HTR-8/SVneo (cell line): ENCODE measurements at places on chromosomes 2 and 18.
A peak's percentile ranks its signal among the peaks of the same experiment; 100 is the strongest.

- DNase-seq = peak; percentile 69
Observed at GRCh38 chr2:26284132-26284531, 39.4 kb downstream of the HADHB start.

DNA sequence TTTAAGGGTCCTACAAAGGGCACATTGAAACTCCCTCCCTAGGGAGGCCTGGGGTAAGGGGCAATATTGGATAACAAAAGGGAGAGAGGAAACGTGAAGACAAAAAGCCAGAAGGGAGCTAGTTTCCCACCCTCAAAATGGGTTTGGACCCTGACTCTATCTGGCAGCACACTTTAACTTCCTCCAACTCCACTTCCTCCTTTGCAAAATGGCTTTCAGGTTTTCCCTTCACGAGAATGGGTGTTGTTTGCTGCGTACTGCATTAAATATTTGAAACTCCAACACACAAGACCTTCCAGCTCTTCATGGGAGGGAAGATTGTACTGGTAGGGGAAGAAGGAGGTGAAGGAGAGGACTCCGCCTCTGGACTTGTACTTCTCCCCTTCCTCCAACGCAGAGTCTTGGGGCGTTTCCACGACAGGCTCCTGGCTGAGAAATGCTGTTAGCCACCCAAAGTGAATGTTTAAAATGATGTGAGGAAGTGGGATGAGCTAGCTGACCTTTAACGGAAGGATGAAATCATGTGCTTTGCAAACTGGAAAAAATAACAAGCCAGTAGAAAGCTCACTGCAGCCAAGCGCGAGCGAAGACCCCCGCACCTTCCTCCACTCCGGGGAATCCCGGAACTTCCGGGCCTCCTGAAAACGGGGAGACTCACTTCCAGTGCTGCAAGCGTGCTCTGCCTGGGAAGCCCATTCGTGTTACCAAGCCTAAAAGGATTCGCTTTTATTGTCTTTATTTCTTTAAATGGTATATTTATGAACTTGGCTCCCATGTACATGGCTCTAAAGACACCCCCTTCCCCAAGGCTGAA is 85.6 kb downstream of the VIT start:
- no peak for DNase-seq

DNA sequence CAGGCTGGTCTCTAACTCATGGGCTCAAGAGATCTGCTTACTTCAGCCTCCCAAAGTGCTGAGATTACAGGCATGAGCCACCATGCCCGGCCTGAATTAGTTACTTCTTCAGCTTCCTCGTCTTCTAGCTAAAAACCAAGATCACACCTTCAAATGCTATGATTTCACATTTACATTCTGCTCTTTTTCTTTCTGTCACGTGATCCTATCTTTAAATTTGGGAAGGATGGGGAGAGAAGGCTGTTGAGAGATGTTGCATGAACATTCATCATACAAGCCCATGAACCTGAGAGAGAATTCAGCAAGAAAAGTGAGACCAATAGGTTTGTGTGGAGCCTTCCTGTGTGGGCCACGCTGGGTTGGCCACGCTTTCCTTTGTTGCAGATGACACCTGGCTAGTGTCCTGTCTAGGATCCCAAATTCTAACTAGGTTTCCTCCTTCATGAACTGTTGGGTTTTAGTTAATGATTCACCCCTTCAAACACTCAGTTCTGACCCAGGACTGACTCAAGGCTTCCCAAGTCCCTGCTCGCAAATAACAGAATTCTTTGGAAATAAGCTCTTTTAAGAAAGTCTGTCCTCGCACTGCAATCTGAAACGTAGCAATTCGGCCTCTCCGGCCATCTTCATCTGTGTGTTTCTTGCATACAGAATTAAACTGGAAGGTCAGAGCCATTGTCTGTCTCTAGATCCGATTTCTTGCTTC is 57.3 kb upstream of the CREB1 start:
- DNase-seq = no peak

DNA sequence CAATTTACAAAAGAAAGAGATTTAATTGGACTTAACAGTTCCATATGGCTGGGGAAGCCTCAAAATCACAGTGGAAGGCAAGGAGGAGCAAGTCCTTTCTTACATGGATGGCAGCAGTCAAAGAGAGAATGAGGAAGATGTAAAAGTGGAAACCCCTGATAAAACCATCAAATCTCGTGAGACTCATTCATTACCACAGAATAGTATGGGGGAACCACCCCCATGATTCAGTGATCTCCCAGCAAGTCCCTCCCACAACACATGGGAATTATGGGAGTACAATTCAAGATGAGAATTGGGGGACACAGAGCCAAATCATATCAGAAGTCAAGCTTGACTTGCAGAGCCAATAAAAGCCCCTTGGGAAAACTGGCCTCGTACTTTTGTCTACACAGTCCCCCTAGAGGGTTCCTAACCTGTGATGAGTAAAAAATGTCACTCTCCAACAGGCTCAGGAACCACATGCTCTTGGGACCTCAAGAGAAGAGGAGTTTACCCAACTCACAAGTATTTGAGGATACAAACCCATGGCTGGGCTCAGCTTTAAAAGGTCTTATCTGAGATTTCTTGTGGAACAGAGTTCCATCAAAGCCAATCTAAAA is 11.2 kb upstream of the INPP4A start:
- DNase-seq = no peak

GRCh38 chr2:181847198-181847556 is 44.4 kb upstream of the ITPRID2 start:
- DNase-seq = no peak

DNA sequence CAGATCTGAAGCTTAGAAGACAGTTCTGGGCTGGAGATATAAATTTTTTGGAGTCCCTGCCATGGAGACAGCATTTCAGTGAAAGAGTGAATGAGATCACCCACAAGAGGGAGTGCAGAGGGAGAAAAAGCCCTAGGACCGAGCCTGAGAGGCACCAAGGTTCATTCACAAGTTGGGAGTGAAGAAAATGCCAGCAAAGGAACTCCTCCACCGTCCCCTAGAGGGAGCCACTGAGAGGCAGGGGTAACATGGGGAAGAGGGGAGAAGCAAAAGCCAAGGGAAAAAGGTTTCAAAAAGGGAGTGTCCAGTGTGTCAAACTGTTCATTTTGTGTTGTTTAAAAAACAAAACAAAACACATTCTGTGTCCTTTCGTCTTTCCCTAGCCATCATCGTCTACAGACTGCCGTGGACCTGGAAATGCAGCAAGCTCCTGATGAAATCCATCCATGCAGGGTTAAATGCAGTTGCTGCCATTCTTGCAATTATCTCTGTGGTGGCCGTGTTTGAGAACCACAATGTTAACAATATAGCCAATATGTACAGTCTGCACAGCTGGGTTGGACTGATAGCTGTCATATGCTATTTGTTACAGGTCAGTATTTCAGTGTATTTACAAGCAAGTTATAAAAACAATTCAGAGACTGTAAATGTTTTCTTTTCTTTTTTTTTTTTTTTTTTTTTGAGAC is 19.1 kb downstream of the CYBRD1 start:
- DNase-seq = no peak

- DNase-seq = no peak
Observed at GRCh38 chr2:65397122-65397521, 35.3 kb downstream of the SPRED2 start.

- no peak for DNase-seq
Observed at GRCh38 chr2:178943745-178944144, 106.2 kb downstream of the CCDC141 start.

GRCh38 chr2:153235516-153235915 is 243.0 kb downstream of the RPRM start:
- DNase-seq = no peak

DNA sequence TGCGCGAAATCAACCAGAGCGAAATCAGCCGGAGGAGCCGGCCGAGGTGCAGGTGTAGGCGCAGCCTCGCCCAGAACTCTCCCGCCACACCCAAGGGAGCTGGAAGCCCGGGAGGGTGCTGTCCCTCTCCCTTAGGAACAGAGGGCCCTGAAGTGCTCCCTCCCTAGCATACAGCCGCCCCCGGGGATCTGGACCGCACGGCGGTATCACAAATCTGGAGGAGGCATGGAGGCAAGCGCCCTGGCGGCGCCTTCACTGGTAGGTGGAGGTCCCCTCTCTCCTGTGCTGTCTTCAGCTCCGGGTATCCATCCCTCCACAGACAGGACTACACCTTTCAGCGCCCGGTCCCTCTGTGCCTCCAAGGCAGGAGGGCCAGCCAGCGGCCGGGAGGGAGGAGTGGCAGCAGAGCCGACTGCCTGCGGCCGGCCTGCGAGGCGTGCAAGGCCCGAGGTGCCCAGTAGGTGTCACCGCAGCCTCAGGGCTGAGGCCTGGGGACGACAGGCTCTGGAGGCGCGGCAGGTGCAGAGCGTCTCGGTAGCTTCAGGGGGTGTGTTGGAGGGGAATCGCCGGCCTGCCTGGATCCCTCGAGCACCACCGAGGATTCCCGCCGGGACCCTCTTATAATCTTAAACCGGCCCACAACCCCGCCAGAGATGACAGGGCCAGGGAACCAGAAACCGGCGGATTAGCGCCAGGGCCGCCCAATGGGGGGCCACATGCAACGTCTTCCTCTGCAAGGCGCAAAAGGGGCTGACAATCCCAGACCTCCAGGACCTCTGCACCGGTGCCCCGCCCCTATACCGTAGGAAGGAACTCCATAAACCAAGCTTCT is 2.8 kb downstream of the IHH start:
- DNase-seq = peak; percentile 57

DNA sequence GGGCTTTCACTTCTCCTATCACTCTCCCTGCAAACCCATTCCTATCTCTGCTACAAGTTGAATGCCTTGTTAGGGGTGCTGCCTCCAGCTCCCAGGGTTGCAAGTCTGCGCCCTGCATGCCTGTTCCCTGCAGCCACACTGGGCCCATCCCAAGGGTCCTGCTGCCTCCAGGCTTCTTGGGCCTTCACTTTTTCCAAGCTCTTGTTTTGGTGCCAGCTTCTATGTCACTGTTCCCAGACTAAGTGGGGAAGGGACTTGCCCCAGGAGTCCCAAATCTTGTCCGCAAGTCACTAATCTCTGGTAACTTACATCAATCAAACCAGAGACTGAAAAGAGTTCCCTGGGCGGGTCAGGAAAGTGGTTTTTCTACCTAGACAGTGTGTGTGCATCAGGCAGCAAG is 65.4 kb downstream of the ZCCHC2 start:
- no peak for DNase-seq

- DNase-seq = no peak
Observed at GRCh38 chr2:109331081-109331480, 202.1 kb downstream of the SH3RF3 start.

- no peak for DNase-seq
Observed at GRCh38 chr18:56388571-56388970, 249.8 kb downstream of the TXNL1 start.

- DNase-seq = no peak
Observed at GRCh38 chr2:154207288-154208047, 335.7 kb downstream of the GALNT13 start.

DNA sequence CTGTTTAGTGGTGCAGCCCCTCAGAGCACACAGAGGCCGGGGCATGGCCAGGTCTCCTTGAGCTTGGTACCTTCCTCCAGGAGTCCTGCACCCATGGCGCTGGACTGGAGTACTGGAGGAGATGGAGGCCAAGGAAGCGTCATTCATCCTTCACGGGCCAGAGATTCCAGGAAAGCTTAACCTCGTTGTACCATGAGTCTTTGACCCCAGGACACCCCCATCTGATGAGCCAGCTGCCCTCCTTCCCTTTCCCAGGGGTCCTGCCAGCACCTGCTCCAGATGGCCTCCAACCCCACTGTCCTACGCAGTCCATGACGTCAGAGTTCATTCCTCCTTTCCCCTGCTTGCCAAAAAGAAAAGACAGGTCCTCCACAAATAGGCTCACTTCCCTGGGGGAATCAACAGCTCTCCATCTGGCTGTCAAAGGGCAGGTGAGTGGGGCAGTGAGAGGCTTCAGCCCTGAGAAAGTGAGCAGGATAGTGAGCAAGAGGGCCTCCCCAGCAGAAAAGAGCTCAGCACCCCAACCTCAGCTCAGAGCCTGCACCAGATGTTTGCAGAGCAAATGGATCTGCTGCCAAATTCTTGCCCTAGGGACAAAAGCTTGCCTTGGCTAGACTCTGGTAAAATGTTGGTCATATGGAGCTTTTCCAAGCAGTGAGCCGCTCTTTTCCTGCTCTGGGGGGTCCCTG is 4.5 kb upstream of the NPPC start:
- no peak for DNase-seq

- DNase-seq = no peak
Observed at GRCh38 chr18:56062931-56063330, 474.9 kb upstream of the TCF4 start.

- peak; percentile 17 for DNase-seq
Observed at GRCh38 chr2:40256649-40257048, 195.2 kb downstream of the SLC8A1 start.

DNA sequence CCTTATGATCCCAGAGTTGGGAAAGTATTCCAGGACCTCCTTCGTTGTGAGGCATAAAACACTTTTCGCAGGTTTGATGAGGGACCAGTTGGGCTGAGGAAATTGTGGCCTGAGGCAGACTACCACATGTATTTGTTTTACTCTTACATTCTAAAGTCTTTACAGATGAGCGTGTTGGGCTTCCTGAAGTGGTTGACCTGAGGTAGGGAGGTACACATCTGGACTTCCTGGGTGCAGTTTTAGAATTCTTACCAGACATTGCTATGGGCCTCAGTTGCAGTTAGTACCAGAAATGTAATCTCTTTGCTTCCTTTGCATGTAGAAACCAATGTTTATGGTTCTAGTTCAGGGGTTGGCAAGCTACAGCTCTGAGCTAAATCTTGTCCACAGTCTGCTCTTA is 48.7 kb downstream of the COA5 start:
- DNase-seq = no peak

DNA sequence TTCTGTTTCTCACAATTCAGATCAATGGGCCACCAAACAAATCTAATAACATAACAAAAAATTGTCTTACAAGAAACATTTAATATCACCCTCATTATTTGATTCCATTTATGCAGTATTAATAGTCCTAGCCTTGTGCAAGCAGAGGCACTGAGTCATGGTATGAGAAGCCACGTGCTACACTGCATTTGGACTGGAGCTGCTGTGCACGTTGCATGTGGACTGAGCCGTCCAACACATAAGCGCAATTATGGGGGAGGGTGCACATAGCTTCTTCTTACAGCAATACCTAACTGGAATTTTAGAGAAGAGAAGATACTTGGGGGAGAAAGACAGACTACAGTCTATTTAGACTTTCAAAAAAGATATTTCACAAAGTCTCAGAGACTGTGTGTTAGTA is 329.6 kb upstream of the ID2 start:
- DNase-seq = no peak

- no peak for DNase-seq
Observed at GRCh38 chr2:61775956-61776570, 77.8 kb downstream of the FAM161A start.

- peak; percentile 37 for DNase-seq
Observed at GRCh38 chr2:152336119-152336853, 1.3 kb downstream of the FMNL2 start.

DNA sequence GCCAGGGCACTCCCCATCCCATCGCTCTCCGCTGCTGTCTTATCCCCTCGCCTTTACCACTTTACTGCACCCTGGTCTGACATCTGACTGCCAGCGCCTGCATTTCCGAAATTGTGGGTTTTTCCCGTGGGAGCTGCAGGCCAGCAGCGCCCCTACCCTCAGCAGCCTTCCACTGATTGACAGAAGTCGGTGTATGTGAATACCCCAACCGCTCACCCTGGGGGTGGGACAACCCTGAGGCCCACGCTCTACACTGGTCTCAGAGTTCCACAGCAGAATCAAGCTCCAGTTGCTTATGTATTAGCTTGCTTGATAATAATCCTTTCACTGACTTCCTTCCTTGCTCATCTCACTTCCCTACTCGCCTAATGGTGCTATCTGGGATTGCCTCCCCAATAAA is 62.0 kb downstream of the POLE4 start:
- DNase-seq = no peak
